Effector CD4-positive, alpha-beta T cell (primary cell): ENCODE measurements at places on chromosomes 1 and 21.

- no peak for DNase-seq
Observed at GRCh38 chr1:97384294-97384968, 536.4 kb downstream of the DPYD start.

- DNase-seq, result no peak
Observed at GRCh38 chr1:67191668-67192520, 25.6 kb downstream of the IL23R start.

DNA sequence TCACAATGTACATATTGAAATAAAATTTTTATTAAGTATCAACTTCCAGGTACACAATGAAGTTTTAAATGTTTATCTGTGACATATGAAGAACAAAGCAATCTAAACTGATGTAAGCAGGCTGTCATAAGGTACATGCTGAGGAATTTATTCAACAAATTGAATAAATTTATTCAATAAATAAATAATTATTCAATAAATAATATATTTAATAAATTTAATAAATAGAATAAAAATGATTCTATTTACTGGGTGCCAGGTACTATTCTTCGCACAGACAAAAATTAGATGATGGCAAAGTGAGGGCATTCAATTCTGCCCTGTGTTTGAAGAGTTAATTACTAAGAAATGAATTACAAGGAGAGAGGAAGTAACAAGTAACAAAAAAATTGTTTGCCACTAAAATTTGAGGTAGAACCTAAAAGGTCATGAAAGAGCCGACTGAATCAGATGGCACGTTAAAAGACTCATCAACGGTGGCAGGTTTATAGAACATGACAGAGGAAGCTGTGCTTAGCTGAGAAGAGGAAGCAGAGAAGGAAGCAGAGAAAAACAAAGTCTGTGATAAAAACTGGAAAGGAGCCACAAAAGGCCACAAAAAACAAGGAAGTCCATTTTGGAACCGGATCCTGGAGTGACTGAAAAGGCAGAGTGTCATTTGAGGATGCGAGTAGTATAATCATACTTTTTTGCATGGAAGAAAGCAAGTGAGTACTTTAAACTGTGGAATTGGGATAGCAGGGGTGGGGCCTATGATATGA is 2.2 kb upstream of the USP24 start:
- peak; percentile 26 for DNase-seq

DNA sequence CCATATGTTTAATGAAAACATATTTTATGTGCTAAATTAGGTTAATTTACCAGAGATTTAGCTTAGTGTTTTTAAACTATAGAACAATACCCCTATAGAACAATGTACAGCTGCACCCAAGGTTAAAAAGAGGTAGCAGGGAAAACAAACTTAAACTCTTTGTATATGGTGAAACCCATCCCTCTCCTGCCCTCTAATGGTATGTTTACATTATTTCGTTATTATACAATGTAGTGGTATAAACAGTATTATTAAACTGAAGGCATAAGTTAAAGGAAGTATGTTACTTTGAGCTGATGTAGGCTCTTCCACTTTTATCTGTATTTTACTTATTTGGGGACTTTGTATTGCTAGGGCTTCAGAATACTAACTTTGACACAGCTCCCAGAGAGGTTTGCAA is 16.7 kb upstream of the ZYG11A start:
- no peak for DNase-seq

- no peak for DNase-seq
Observed at GRCh38 chr1:50517488-50517887, 94.2 kb upstream of the DMRTA2 start.
